Stimulated activated CD8-positive, alpha-beta memory T cell treated with anti-CD3 and anti-CD28 coated beads, Interleukin-2, amount 100 ng/mL, for 1 hour (primary cell): ENCODE measurements at places on chromosomes 2 and 18.

DNA sequence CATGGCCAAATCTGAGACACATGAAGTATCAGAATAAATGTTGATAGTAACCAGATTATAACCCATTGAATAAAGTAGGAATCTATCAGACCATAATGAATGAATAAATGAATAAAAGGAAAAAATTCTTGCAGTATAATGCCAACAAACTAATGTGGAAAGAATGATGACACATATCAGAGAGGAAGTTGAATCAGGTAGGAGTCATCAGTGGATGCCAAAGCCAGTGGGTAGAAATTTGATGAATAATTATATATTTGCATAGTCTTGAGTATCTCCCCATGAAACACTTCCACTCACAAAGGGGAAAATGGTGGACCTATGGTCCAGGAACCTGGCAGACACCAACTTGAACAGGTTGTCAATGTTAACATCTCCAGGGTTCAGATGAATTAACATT, 68.6 kb downstream of the GALNT3 start:
- no peak for DNase-seq

DNA sequence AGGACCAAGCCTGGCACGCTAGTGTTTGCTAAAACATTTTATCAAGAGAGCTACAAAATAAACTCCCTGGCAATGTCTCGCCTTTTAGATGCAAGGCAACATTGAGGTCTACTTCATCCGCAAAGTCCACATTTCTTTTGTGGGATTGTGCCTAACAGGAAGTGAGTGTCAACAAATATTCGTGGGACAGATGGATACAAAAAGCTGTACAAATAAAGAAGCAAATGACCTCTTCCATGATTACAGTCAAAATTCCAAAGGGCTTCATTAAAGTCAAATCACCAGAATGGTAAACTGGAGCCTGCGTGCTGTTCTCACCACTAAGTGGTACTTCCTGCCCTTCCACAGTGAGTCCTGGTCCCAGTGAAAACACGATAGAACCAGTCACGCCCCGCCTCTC, 40.4 kb downstream of the L3MBTL4 start:
- DNase-seq: no peak

GRCh38 chr18:76472829-76473228, 22.2 kb downstream of the ZNF516 start:
- no peak for DNase-seq

DNA sequence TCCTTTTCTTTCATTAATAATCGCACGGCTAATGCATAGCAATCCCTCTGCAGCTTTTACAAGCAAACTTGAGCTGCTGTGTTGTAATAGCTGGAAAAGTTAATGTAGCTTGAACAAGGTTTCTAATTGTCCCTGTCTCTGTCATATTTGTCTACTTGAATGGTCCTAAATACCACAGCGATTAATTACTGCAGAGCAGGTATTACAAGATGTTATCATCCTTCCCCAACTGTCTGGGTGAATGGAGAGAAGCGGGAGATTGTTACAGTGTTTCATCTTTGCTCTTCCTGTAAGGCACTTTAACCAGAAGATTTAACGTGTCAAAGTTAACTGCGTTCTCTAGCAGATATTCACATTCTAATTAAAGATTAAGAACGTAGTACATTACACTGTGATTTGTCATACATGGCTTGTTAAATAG, 422.2 kb upstream of the POU3F3 start:
- no peak for DNase-seq

- no peak for DNase-seq
Observed at GRCh38 chr2:113116100-113116958, 11.1 kb upstream of the IL1RN start.

- peak; percentile 1 for DNase-seq
Observed at GRCh38 chr2:237122214-237122666, 36.6 kb downstream of the COPS8 start.

DNA sequence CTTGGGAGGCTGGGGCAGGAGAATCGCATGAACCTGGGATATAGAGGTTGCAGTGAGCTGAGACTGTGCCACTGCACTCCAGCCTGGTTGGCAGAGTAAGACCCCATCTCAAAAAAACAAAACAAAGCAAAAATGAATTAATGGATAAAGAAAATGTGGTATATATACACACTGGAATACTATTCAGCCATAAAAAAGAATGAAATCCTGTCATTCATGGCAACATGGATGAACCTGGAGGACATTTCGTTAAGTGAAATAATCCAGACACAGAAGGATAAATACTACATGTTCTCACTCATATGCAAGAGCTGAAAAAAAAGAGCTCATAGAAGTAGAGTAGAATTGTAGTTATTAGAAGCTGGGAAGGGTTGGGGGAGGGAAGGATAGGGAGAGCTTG, 80.8 kb downstream of the RAB31 start:
- no peak for DNase-seq

GRCh38 chr2:10097352-10098148, 17.3 kb upstream of the CYS1 start:
- no peak for DNase-seq

DNA sequence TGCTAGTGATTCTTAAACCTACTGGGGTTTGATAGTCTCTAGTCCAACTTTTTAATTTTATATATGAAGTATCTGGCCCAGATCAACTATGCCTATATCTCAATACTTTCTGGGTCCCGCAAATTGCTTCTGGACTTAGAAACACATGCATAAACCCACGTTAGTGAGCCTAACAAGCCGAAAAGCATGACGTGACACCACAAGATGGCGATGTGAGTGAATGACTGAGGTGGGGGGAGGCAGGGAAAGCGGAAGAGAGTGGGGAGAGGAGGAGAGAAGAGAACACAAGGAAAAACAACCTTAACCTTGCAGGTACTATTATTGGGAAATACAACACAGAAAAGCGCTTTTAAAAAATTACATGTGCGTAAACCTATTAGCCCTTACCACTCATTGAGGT, 13.8 kb downstream of the PDIA6 start:
- no peak for DNase-seq
